ENCODE measurements at places on chromosomes 1 and 21.

DNA sequence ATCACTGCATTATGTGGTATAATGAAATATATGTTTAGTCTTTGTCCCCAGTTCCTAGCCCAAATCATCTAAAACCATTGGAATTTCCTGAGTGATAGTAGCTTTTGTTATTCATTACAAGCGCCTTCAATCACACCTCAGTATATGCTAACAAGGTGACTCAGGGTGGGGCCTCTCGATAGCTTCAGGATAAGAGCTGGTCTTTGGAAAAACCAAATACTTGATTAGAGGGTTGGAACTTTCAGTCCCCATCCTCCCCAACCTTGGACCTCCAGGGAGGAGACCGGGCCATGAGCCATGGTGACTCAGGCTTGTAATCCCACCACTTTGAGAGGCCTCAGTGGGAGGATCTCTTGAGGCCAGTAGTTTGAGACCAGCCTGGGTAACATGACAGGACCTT is 5.1 kb upstream of the BRDT start:
- no peak for DNase-seq

DNA sequence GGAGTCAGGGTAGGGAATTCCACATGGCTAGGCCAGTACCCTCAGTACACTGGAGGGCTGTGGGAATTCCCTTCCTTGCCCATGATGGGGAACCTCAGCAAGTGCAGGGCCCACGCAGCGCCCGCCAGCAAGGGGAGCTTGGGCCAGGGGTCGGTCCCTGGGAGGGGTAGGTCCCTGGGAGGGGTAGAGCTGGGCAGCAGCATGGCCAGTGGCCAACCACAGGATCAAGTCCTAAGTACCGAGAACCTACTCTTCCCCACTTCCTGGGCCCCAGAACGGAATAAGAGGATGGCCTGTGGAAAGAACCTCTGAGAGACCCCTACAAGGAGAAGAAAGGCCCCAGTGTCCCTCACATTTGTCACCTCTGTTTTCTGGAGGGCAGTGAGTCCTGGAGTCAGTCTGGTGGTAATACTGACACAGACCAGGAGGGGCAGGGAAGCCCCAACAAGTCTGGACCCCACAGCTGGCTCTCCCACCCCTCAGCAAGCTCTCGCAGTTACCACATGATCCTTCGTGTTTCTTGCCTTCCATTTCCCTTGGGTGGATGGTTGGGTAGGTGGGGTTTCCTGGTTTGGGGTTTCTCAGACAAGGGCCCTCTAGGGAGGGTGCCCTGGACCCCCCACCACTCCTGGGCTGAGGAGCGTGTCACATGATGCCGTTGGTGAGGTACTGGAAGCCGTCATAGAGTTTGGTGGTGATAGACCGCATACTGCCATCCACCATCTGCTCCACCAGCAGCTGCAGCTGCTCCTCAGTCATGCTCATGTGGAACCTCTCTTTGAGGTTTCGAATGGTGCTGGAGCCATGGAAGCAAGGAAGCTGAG is 10.3 kb downstream of the ZNF687 start:
- no peak for DNase-seq

DNA sequence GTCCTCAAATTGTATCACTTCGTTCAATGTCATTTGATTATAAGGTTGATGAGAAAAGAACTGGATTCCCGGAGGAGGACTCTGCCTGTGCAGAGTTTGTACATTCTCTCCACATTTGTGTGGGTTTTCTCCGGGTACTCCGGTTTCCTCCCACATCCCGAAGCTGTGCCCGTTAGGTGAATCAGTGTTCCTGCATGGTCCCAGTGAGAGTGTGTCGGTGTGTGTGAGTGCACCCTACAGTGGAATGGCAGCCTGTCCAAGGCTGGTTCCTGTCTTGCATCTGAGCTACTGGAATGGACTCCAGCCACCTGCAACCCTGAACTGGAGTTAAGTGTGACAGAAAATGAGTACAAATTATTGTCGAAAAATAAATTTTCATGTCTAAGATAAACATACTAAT is 92.2 kb upstream of the KCTD3 start:
- DNase-seq, result no peak

DNA sequence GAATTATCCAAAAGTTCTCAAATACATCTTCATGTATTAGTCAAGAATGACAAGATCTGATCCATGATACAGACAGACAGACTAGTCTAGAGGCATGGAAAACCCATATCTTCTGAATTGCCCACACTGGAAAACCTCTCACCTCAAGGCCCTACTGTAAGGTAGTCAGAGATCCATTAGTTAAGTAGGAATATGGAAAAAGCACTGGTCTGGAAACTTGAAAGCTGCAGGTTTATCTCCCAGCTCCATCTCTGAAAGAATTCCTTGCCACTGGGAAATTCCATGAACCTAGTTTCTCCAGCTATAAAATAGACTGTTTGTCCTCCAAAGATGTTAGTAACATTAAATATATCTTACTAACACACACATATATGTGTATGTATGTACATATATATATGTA is 169.2 kb downstream of the AKT3 start:
- DNase-seq, result no peak

DNA sequence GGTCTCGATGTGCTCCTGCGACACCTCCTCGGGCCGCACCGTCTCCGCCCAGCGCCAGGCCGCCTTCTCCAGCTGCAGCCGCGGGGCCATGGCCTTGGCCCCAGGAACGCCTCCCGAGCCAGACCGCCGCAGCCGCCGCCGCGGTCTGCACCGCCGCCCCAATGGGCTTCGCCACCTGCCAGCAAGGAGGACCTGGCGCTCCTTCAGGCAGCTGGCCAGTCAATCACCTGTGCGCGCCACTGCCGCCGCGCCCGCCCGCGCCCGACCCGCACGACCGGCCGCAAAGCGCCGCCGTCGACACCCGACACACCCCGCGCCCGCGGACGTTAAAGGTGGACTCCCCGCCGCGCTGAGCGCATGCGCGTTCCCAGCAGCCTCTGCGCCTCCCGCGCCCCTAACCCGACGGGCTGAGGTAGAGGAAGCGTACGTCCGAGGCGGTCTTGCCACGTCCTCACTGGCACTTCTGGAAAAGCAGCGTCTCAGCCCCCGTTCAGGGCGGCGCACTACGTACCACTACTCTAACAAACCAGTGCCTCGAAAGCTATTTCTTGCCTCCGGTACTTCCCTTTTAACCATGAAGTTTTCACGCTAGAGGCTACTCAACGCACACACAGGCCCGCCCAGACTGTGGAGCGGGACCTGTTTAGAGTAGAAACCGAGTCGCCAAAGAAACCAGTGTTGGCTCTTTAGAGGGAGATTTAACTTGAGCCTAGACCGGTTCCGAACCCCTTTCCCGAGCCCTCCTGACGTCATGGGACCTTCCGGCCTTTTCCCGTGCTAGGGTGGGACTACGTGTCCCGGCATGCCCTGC is at the start of gene USP48:
USP48 (minus strand) TSS at position 282 of the 811 bp plus-strand sequence; CDS start at position 90, 192 bp downstream.
- DNase-seq, result peak; percentile 97

GRCh38 chr21:38486221-38486620 is 12.1 kb downstream of the ERG start:
- no peak for DNase-seq

DNA sequence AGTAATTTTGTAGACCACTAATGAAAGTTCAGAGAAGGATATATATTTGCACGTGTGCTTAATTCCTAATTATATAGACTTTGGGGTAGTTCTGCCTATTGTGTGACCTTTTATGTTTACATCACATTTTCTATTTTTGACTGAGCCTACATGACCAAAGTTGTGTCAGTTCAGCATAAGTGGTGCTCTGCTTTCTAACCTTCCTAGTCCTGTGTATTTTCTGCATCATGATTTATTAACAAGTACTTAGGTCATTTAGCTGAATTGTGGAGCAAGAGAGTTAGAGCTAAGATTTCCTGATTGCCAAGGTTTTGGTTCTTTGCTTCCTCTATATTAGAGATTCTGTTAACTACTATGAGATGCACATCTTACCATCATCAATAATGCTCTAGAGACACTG is 176.0 kb downstream of the C1orf21 start:
- DNase-seq, result no peak

GRCh38 chr21:39315603-39316445 is 2.4 kb upstream of the BRWD1 start:
- DNase-seq, result peak; percentile 19

DNA sequence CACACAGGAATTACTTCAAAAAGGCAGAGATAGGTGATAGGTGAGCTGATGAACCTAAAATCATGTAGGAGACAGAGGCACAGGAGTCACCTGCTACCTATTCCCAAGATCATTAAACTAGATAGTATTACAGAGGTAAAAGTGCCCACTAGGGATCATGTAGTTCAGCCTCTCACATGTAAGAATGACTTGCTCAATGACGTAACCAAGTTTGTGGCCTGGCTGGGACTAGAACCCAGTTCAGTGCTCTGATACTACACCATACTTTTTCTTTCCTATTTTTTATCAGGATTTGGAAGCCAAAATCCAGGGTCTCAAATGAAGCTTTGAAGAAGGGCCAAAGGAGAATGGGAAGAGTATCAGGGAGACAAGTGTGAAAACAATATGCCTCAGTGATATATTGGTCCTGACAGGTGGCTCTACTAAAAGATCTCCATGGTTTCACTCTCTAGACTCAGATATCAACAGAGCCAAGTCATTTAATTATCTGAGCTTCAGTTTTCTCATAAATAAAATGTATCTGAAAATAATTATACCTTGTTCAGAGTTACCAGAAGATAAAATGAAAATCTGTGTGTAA is 87.3 kb upstream of the SLFNL1 start:
- no peak for DNase-seq

DNA sequence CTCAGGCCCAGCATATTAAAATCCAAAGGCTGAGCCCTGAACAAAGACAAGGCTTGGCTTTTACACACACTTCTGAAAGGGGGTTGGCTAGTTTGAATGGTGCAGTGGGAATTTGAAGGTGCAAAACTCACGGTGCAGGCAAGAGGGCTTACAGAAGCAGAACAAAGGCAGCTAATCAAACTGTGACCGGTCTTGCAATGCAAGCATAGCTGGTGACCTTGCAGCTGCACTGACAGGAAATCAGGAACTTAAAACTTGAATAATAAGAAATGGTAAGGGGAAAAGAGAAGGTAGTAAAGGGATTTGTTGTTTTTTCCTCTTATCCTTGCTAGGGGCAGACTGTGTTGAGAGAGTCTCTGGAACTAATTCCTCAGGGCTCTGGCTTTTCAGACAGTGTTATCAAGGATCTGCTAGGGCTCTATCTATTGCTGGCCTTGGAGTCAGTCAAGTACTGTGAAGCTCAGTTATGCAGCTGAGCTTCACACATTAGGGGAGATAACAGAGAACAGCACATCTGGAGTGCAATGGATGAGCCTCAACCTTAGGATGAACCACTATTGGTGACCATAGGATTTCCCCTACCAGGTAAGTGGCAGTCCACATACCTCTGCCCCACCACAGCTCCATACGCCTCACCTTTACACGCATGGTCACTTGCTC is 97.6 kb downstream of the PPIAL4G start:
- DNase-seq, result no peak

- no peak for DNase-seq
Measured at GRCh38 chr1:53700776-53701175, 38.2 kb downstream of the GLIS1 start.

DNA sequence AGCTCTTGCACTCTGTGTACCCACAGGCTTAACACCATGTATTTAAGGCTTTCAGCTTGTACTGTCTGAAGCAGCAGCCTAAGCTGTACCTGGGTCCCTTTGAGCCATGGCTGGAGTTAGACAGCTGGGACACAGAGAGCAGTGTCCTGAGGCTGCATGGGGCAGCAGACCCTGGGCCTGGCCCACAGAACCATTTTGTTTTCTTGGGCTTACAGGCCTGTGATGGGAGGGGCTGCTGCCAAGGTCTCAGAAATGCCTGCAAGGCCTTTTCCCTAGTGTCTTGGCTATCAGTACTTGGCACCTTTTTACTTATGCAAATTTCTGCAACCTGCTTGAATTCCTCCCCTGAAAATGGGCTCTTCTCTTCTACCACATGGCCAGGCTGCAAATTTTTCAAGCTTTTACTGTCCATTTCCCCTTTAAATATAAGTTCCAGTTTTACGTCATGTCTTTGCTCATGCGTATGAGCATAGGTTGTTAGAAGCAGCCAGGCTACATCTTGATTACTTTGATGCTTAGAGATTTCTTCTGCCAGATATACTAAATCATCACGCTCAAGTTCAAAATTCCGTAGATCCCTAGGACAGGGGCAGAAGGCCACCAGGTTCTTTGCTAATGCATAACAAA is 143.9 kb downstream of the CLEC20A start:
- DNase-seq, result no peak

DNA sequence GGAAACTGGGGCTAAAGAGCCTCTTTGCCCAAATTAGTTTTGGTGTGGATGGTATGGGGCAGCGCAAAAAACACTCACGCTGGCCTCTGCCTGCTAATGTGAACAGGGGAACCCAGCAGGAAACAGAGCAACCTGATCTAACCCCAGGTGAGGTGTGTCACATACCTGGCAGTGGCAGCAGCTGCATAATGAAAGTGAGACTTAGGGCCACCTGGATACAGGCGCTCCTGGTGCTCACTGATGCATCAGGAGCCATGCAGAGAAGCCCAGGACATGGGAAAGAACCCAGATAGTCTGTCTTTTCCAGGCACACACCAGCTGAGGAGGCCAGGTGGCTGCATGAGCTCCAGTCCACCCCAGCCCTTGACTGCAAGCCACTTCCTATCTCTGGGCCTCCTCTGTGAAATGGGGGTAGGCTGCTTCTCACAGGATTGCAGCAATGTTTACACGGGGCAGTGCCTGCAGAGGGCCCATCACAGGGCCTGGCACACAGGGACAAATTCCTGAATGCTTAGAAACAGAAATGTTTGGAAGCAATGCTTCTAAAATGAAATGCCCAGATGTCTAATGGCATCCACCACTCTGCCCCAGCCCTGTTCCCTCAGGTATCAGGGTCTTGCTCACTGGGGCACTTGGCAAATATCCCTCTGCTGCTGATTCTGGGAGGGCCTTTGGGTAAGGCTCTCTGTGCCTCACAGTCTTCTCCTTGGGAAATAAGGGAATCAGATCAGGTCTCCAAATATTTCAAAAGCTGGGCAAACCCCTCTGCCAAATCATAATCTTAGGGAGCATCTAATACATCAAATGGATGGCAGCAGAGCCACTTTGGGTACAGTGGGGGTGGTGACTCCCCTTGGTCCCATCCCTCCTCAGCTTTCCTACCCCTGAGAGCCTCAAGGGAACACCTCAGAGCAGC is 19.9 kb downstream of the DHCR24 start:
- DNase-seq, result no peak

GRCh38 chr1:53122201-53122885 is 20.1 kb downstream of the SLC1A7 start:
- DNase-seq, result no peak

DNA sequence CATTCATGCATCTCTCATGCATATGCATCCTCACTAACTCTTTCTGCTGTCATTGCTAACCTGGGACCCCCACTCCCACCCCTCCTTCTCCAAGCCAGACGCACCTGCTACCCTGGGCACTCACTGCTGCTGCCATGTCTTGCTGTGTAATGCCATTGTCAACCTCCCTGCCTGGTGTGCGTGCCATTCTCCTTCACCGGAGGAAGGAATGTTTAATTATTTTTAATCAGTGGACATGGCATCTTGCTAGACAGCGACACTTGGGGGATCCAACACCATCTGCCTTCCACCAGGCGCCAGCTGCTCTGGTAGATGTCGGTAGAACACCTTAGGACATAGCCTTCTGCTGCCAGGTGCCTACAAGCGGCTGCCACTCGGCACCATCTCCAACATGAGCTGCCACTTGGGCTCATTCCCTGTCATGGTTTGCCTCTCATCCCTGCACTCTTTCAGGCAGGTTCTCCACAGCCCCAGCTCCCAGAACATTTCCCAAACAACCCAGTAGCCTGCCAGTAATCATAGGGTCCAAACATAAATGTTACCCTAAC is 306.9 kb downstream of the TTLL7 start:
- DNase-seq, result no peak

GRCh38 chr1:18639368-18640055 is 8.9 kb downstream of the PAX7 start:
- no peak for DNase-seq

All from CD4-positive, alpha-beta T cell treated with Interleukin-6 at 100 ng/mL for 8 hours (primary cell).